Hematopoietic multipotent progenitor cell treated with erythropoietin and hydrocortisone succinate and interleukin-3 and kit ligand, for 17 days (in vitro differentiated cells): ENCODE measurements at places on chromosomes 4 and X.

- DNase-seq, result no peak
Observed at GRCh38 chrX:65674204-65674893, 6.9 kb downstream of the MSN start.

- DNase-seq, result no peak
Observed at GRCh38 chrX:19792412-19792811, 95.0 kb downstream of the SH3KBP1 start.

DNA sequence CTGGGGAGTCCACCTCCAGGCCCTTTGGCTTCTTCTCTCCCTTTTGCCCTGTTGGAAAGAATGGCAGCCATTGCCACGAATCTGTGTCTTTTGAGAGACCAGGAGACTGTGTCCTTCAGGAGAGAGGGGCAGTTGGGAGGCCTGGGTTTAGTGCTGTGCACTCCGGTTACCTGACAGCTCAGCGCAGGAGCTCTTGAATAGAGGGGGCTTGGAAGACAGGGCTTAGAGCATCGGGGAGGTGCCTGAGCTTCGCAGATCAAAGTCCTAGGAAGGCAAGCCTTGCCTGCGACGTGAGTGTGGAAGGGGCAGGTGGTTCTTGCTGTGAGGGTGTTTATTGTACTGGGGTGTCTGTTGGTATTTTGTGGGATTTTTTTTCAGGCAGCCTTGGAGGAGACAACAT, 41.9 kb upstream of the TADA2B start:
- no peak for DNase-seq

DNA sequence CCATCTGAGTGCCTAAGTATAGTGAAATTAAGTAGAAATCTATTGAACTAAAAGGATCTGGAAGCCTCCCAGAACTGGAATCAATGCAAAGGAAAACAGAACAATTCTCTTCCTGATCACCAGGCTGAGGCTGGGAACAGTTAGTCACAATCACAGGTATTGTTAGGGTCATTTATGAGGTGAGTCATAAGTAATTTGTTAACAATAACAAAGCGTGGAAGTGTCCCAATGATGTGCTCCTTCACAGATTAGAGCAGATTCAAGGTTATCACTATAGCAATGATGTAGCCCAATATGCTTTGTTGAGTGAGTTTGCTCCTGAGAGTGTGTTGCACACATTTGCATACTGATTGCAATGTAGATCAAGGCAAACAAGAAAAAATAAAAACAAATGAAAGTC, 228.1 kb downstream of the ZNF674 start:
- DNase-seq, result no peak

DNA sequence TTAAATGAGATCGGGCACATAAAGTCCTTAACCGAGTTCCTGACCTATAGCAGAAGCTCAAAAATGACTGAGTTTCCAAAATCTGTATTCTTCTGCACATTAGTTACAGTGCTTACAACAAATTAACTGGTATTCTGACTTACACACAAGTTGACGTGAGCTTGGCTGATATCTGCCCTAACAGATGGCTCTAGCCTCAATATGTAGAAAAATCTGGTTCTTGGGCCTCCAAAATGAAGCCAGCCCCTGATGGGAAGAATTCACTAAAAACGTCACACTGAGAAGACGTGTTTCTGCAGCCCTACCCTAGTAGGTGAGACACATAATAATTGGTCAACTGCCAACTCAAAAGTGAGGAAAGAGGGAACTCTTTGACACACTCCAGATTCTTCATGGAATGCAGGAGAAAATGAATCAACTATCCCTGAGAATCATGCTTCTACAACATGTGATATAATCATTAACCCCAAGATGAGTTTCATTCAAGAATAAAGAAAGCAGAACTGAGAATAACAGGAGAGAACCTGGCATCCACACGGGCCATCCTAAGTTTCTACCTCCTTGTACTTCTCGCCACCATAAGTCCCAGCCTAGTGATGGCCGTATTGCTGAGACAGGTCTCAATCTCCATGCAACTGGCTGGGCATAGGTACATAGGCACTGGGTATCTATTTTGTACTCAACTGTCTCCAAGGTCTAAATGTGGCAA, 8.2 kb downstream of the STX18 start:
- DNase-seq, result peak; percentile 35

GRCh38 chr4:114132199-114132598, 152.8 kb upstream of the ARSJ start:
- DNase-seq, result no peak

DNA sequence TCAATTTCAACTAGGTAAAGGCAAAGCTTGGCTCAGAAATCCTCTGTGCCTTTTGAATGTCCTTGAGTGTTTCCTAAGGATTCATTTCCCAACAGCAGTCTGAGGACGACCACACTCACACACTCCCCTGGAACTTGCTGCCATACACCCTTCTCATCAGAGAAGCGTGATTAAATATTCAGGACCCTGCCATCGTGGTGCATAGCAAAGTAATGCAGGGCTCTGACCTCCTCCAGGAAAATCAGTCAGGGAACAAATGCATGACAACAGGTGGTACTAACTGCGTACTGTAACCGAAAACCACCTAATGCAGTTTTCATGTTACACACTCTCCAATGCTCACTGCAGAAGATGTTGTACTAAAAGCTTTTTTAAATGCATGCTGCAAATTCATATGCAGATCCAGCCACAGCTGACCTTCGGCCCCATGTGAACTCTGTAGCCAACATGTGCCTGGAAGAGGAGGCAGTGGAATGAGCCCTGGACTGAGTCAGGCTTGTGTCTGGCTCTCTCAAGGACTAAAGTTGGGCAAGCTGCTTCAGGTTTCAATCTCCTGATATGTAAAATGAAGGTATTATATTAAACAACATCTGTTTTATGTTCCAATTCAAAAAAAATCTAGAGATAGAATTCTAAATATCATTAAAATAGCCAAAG, 238.3 kb downstream of the KCNIP4 start:
- no peak for DNase-seq

- peak; percentile 4 for DNase-seq
Observed at GRCh38 chrX:118562582-118563164, 67.1 kb downstream of the DOCK11 start.

DNA sequence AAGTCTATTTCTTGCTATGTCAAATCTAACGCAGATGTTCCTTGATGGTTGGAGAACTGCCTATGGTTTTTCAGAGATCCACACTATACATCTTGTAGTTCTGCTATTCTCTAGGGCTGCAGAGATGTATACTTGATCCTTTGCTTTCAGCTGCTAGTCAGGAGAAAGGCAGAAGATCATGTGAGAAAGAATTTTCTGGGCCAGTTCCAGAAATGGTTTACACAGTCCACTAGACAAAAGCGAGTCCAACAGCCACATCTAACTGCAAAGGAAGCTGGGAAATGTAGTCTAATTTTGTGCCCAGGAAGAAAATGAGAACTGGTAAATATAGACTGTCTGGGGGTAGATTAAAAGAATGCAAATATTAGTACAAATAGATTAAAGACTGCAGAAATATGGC, 394.3 kb upstream of the SLIT2 start:
- no peak for DNase-seq

GRCh38 chr4:180057891-180058671, 2185.1 kb upstream of the TENM3 start:
- no peak for DNase-seq

- DNase-seq, result no peak
Observed at GRCh38 chr4:32226733-32227132, 1506.6 kb downstream of the PCDH7 start.

DNA sequence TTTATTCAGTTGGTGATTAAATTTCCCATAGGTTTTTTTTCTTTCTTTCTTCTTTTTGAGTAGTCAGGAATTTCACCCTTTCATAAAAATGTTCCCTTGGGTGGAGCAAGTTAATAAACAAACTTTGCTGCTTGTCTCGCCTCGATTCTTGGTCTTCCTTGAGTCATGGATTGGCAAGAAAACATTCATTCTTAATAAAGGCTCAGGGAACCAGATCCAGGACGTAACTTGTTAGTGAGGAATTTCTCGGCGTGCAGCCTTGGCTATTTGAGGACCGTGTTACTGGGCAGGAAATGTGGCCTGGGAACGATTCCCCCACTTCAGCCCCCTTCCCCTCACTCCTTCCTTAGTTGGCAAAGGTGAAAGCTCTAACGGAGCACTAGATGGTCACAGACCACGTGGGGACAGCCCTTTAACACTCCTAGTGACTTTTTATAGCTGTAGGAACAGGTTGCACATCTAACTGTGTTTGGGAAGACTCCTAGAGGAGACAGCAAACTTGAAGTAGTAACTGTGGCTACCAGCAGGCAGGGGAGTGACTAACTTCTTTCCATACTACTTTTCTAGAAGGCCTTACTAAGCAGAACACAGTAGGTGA, 106.8 kb downstream of the UCHL1 start:
- DNase-seq, result no peak

- DNase-seq, result no peak
Observed at GRCh38 chr4:79609817-79610216, 201.8 kb upstream of the GK2 start.

- DNase-seq, result no peak
Observed at GRCh38 chr4:47490550-47490949, 5.5 kb downstream of the ATP10D start.

GRCh38 chrX:20989361-20989760, 384.9 kb upstream of the CNKSR2 start:
- no peak for DNase-seq

DNA sequence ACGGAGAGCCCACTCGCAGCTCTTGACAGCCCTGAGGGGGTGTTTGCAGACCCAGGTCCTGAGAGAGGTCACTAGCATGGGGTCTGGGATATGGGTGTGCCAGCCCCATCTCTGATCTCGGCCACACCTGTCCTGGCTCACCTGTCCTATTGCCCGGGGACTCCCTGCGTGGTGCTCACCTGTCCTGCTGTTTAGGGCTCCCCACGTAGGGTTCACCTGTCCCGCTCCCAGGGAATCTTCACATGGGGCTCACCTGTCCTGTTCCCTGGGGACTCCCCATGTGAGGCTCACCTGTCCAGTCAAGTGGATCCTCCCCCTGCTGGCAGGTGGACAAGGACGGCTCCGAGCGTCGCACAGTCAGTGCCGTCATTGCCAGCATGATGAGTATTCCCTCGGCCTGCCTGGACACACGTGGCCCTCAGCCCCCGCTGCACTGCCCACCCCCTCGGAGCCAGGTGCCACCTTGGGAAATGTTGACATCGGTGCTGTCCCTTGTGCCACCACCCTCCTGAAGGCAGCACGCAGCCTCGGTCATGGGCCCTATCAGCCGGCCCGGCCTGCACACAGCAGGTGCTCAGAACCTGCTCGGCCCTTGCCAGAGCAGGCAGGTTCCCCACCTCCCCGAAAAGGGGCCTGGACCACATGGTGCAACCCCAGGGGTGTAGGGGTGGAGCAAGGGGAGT, 6.3 kb downstream of the SLC49A3 start:
- DNase-seq, result no peak

DNA sequence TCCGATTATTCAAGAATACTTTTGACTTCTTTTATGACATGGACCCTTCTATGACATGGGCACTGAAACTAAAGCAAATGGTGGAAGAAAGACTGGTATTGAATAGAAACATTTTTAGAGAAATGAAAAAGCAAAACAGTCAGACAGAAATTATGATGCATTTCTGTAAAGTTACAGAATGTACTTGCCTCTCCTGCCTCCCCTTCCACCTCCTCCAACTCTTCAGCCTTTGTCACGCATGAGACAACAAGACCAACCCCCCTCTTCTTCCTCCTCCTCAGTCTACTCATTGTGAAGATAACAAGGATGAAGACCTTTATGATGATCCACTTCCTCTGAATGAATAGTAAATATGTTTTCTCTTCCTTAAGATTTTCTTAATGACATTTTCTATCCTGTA, 46.3 kb upstream of the HUWE1 start:
- no peak for DNase-seq

GRCh38 chrX:153441981-153442380, 3.9 kb downstream of the TREX2 start:
- DNase-seq, result no peak

DNA sequence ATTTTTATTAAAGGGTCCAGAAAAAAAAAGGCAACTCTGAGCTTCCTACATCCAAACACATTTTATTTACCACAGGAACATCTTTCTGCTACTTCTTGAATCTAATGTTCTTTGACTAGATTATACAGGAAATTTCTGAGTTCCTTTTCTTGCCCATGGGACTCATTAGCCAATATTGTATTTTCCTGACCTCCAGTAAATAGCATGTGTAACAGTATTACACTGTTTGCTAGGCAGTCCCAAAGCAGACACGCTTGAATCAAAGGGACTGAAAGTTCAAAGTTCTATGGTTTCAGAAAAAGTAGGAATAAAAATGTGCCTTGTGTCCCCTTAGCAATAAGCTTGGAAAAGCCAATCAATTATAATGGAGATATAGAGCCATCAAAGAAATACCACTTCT, 57.4 kb downstream of the MOSPD2 start:
- DNase-seq, result no peak

DNA sequence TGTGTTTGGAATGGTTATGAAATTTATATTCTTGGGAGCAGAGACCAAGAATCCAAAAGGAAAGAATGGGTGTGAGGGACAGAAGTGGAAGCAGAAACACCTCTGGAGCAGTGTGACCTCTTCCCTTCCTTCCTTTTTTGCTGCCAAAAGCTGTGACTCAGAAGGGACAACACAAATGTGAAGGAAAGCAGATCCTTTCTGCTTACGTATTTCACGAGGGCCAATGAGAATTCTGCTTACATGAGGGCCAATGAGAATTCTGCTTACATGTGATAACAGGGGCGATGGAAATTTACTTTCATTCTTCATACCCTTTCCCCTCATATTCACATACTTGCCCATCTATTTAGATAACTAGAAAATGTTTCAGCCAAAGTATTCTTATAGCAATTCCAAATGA, 404.6 kb downstream of the PRDM5 start:
- no peak for DNase-seq

- DNase-seq, result no peak
Observed at GRCh38 chrX:18441780-18442367, 16.5 kb downstream of the CDKL5 start.

DNA sequence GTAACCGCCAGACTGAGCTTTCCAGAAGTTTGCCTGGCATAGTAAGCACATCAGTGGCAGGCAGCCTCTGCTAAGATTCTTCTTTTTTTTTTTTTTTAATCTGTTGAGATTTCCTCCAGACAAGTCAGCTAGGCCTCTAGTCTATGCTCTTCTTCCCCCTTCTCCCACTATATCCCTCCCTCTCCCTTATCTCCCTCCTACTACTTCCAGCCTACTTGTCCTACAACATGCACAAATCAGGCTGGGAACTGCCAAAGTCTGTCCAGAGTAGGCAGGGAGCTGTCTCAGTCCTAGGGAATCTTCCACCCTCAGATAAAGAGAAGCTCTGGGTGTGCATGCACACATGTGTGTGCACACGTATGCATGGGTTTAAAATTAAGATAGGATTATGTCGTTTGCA, 49.7 kb upstream of the ARMCX2 start:
- DNase-seq, result no peak

GRCh38 chrX:101108284-101108683, 10.3 kb downstream of the CENPI start:
- no peak for DNase-seq

GRCh38 chrX:34299451-34299967, 167.4 kb upstream of the FAM47A start:
- DNase-seq, result no peak

GRCh38 chr4:77911842-77912450, 49.3 kb downstream of the MRPL1 start:
- DNase-seq, result no peak

- no peak for DNase-seq
Observed at GRCh38 chr4:176896211-176896610, 103.5 kb upstream of the VEGFC start.
